Nucleus accumbens (tissue), 56 donors: ENCODE measurements at places on chromosomes 5 and 9.

GRCh38 chr9:36623280-36623679, 50.6 kb downstream of the MELK start:
- no peak for DNase-seq

DNA sequence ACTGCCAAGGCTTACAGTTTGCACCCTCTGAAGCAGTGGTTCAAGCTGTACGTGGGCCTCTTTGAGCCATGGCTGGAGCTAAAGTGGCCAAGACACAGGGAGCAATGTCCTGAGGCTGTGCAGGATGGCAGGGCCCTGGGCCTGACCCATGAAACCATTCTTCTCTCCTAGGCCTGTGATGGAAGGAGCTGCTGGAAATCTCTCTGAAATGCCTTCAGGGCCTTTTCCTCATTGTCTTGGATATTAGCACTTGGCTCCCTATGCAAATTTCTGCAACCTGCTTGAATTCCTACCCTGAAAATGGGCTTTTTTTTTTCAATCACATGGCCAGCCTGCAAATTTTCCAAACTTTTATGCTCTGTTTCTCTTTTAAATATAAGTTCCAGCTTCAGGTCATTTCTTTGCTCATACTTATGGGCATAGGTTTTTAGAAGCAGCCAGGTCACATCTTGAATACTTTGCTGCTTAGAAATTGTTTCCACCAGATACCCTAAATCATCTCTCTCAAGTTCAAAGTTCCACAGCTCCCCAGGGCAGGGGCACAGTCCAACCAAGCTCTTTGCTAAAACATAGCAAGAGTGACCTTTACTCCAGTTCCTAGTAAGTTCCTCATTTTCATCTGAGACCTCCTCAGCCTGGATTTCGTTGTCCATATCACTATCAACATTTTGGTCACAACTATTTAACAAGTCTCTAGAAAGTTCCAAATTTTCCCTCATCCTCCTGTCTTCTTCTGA, 138.3 kb downstream of the OSTF1 start:
- DNase-seq = no peak

DNA sequence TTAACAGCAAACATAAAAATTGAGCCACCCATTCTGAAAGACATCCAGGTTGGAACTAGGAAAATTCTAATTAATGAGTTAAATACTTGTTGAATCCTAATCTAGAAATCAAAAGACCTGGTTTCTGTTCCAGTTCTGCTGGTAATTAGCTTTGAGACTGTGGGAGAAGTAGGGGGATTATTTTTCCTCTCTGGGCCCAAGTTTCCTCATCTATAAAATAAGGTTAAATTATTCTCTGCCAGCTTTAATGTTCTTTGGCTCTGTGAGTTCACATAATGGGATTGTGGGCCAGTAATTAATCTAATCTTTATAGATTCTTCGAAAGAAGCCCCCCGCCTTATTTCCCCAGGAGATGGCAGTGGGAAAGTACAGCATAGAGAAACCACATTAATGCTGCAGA, 104.6 kb downstream of the ENC1 start:
- DNase-seq = no peak

GRCh38 chr5:154816891-154817492, 33.4 kb downstream of the FAXDC2 start:
- no peak for DNase-seq

DNA sequence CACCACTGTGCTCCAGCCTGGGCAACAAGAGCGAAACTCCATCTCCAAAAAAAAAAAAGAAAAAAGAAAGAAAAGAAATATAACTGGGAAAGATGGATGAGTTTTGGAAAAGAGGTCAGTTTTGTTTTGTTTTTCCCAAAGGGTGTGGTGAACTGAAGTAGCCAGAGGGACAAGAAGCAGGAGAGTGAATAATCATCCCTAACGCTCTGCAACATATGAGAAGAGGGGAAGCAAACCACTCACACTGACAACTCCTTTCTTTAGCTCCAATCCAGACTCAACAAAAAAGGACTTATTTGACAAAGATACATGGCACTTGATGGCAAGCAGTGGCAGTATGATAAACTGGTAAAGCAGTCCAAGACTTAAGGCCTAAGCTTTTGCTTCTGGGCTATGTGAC, 176.1 kb upstream of the HMHB1 start:
- no peak for DNase-seq

GRCh38 chr5:176761755-176762154, 48.6 kb upstream of the UNC5A start:
- DNase-seq = no peak

GRCh38 chr9:78406146-78406545, 109.2 kb downstream of the PSAT1 start:
- no peak for DNase-seq

- DNase-seq = peak; percentile 68
Measured at GRCh38 chr9:128034821-128035652, 32.1 kb downstream of the NAIF1 start.

DNA sequence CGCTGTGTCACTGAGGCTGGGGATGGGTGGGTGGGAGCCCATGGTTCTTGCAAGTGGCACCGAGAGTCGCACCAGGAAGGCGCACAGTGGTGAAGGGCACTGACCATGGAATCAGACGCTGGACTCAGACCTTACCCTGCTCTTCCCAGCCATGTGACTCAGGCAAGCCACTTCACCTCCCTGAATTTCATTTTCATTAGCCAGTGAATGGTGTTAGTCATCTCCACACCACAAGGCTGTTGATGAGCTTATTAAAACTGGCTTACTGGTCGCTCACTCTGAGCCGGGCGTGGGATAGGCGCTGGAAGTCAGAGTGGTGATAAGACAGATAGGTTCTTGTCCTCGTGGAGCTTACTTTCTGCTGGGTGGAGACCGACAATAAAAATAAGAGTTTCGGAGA, 25.1 kb downstream of the FGF18 start:
- DNase-seq = no peak

GRCh38 chr9:121499427-121500164, at the start of gene GGTA1:
TSS of gene GGTA1 (minus strand) at chr9:121499844. CDS start at chr9:121467922, 31,922 bp downstream.
- no peak for DNase-seq

GRCh38 chr9:128405077-128405779, 15.4 kb upstream of the CERCAM start:
- DNase-seq = no peak

GRCh38 chr5:163509291-163509951, 4.0 kb downstream of the MAT2B start:
- no peak for DNase-seq

DNA sequence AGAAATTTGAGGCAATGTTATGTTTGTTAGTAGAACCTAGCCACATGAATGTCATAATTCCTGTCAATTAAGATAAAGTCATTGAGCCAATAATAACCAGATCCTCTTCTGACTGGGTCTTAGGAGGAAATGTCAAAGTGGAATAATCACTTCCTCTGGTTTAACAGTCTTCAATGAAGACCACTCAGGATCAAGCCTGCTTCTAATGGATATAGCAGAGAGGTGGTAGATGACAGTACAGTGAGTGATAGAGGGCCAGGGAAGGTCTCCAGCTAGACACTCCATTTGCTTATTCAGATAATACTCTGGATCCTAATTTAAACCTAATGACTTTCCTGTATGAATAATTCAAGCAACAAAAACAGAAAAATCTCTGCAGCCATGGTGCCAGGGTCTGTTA, 474.2 kb downstream of the DNAH5 start:
- DNase-seq = no peak

DNA sequence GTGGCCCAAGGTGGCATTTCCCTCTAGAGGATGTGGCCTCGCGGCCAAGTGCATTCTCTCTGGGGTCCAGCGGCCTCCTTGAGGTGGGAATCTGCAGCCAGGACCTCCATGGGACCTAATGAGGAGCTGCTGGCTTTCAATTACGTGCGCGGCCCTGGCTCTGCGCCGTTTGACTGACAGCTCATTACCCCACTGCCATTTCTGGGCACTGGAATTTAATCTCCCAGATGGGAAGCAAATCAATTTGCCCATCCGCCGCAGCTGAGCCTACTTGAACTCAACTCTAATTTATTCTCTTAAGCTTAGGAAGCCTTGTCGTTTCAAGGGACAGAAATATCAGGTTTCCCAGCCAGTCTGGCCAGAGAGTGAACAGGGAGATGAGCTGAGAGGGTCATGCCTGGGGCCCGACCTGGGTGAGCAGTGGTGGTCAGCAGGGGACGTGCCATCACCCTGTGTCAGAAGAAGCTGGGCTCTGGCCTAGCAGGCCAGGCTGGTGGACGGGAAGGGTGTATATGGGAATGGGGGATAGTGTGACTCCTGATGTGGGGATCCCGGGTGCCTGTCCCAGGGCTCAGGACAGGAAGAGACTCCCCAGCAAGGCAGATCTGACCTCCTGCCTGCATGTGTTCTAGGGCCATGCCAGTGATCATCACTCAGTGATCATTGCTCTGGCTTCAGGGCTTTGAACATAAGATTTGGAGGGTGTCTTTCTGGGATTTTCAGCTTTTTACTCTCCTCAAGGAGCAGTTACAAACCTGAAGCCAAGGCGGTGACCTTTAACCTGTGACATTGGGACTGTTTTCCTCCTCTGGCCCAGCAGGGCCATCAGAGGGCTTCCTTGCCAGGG, 69.7 kb downstream of the MACROH2A1 start:
- DNase-seq = no peak

GRCh38 chr5:78781611-78782286, 133.2 kb upstream of the LHFPL2 start:
- DNase-seq = no peak

- no peak for DNase-seq
Measured at GRCh38 chr5:107668154-107669095, 2.3 kb downstream of the EFNA5 start.

- DNase-seq = no peak
Measured at GRCh38 chr5:147481874-147482705, 27.8 kb downstream of the DPYSL3 start.

GRCh38 chr9:105291938-105292337, 47.5 kb downstream of the SLC44A1 start:
- DNase-seq = no peak

DNA sequence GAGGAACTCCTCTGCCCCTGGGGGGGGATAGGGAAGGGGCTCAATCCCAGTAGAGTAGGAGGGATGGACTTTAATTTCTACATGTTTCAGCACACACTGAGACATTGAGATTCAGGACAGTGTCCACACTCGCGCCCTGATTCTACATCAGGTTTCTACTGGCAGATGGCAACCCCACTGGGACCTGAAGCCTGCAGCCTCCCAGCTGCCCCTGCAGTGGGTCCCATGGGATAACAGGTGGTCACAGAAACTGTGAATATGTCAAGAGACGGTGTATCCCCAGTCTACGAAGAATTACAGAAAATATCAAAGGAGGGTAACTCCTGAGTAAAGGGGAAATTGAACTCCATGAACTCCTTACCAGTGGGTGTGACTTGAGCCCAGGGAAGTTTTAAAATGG, 2.4 kb upstream of the TERT start:
- no peak for DNase-seq

- DNase-seq = no peak
Measured at GRCh38 chr5:117662361-117662760, 1087.7 kb upstream of the SEMA6A start.

DNA sequence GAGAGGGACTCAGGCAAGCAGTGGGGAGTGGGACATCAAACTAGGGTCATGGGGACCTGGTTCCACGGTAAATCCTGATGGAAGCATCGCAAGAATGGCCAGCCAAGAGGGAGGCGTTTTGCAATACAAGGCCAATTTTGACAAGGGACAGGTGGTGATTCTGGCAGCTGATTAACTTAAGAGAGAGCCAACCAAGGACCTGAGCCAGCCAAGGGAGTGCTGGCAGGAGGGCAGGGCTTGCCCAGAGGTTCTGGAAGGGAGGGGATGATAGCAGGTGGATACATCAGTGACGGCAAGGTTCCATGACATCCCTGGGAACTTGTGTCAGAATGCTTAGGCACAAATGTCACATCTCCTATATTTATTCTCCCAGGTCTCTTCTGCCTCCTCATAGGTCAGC, 32.8 kb upstream of the PUM3 start:
- DNase-seq = no peak

GRCh38 chr5:37198061-37198460, 51.1 kb downstream of the CPLANE1 start:
- no peak for DNase-seq

DNA sequence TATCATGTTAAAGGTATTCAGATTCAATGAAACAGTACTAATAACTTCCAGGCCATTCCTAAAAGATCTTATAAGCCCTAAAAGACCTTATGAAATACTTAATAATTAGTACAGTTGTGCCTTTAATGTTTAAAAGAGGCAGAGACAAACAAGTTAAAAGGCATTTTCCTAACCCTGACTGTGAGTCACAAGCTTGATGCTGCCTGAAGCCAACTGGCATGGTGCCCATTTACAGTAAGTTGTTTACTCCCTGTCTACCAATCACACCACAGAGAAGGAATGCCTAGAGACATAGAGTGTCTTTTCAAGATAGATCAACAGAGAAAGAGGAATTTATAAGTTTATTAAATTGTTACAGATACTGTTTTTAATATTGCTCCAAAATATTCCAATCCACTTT, 47.8 kb downstream of the NR3C1 start:
- DNase-seq = peak; percentile 48

- DNase-seq = no peak
Measured at GRCh38 chr9:127311239-127311741, 46.7 kb downstream of the GARNL3 start.

DNA sequence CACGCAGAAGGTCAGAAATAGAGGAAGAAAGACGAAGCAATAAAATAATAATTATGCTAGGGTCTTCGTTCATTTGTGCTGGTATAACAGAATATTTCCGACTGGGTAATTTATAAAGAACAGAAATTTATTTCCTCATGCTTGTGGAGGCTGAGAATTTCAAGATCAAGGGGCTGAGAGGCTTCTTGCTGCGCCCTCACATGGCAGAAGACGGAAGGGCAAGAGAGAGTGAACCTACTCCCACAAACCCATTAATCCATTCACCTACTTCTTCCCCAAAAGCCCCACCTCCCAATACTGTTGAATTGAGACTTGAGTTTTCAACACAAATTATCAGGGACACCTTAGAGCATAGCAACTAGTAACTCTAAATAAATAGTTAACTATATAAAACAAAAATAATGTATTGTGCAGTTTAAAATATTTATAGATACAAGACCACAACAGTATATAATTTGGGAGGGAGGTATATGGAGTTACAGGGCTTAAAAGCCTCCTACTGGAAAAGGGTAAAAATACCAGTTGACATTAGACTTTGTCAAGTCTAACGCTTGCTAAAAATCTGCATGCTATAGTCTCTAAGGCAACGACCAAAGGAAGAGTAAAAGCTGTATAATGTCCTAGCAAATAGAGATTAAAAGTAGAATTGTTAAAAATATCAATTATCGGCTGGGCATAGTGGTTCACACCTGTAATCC, 40.3 kb upstream of the NAA35 start:
- peak; percentile 25 for DNase-seq

DNA sequence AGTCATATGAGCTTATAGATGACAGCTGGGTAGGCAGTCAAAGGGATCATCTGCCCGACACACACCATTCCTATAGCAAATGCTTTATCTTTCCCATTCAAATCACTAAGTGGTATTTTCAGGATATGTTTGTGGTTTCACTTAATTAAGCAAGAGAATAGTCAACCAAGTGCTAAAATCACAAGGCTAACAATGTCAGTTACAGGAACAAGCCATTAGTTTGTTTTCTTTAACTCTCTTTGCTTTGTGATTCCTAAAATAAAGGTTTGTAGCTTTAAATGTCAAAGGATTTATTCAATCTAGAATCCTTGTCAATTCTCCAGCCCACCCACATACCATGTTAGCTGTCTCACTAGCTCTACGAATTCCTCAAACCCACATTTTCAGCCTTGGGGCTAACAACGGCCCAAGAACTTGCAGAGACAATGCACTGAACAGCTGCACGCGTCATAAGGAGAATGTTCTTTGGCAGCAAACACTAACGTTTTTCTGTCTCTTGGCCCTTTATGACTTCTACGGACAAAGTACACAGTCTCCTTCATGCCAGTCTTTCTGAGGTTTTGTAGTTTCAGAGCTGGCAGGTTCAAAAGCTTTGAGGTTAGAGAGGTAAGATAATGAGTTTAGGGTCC, 56.6 kb downstream of the ELAVL2 start:
- no peak for DNase-seq

- no peak for DNase-seq
Measured at GRCh38 chr5:157196045-157196444, 15.4 kb downstream of the ITK start.
